Ureter (tissue), 1 donor: ENCODE measurements at places on chromosomes 7 and 10.
A peak's percentile ranks its signal among the peaks of the same experiment; 100 is the strongest.

DNA sequence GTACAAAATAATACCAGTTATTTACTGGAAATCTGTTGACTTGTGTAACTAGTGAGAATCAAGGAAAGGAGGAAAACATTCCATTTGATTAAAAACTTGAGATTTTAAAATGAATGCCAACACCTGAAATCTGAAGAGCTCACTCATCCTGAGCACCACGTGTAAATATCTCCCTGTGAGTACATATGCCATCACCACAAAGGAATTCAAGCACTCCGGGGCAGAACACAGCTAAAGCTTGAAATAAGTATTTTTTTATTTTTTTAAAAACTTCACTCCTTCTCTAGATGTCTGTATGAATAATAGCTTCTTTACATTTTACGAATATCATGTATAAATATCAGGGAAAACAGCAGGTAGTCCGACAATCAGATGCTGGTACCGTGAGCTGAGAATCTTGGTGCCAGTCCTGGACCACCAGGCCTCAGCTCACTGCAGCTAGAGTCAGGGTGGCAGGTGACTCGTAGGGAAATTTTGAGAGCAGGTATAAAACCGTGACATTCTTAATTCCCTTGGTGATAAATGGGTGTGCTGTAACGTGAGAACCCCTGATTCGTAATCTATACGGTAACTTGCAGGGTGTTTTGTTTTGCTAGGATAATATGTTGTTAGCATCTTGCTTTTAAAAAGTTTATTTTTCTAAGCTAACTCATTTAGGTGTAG, 12.7 kb downstream of the LMTK2 start:
- no peak for DNase-seq

- peak; percentile 17 for DNase-seq
These were observed 212.2 kb downstream of the FAM107B start for GRCh38 chr10:14562218-14563075.

DNA sequence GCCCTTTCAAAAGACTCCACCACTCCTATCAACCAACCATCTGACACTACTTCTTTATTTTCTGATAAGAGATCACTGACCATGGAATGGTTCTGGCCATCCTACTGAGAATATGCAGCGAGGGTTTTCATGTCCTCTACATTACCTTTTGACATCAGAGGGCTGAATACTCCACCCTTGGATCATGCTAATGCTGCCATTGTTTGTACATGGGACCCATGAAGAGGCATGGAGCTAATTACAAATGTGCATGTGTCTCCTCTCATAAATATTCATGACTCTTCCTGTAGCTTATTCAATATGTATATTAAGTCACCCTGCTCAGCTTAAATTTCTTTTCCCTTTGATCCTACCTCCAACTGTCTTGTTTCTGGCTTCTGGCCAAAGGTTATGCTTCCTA, 1065.8 kb upstream of the GHITM start:
- no peak for DNase-seq

GRCh38 chr10:85492684-85493083, 873.9 kb downstream of the GRID1 start:
- DNase-seq, result no peak

DNA sequence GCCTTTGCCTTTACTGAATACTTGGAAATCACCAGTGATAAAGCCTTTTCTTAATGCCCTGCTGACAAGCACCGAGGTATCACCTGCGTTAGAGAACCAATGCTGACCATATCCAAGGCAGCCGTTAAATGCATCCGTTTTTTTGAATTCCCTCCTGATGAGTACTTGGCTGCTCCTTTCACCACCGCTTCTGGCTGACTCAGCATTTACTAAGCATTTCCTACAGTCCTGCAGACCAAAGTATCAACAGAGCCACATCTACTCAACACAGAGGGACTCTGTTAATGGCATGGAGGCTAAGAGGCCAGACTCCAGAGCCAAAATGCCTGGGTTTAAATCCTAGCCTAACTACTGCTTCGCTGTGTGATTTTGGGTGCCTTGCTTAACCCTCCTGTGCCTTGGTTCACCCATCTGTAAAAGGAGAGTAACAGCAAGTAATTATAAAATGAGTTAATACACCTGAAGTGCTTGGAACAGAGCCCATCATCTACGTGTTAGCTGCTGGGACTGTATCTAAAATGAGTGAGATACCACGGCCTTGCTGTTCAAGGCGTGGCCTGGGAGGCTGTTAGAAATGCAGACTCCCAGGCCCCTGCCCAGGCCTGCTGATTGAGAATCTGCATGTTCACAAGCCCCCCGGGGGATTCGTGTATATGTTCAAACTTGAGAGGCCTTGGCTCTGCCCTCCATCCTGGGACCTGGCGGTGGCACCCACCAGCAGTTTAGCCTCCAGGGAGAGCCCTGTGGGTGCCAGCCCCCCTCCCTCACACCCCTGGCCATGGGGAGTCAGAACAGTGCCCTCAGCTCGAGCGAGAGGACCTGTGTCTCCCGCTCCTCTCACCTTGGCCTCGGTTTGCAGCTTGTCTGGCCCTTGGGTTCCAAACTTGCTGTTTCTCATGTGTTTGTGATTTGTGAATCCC, 30.8 kb upstream of the EFCAB10 start:
- DNase-seq, result no peak

DNA sequence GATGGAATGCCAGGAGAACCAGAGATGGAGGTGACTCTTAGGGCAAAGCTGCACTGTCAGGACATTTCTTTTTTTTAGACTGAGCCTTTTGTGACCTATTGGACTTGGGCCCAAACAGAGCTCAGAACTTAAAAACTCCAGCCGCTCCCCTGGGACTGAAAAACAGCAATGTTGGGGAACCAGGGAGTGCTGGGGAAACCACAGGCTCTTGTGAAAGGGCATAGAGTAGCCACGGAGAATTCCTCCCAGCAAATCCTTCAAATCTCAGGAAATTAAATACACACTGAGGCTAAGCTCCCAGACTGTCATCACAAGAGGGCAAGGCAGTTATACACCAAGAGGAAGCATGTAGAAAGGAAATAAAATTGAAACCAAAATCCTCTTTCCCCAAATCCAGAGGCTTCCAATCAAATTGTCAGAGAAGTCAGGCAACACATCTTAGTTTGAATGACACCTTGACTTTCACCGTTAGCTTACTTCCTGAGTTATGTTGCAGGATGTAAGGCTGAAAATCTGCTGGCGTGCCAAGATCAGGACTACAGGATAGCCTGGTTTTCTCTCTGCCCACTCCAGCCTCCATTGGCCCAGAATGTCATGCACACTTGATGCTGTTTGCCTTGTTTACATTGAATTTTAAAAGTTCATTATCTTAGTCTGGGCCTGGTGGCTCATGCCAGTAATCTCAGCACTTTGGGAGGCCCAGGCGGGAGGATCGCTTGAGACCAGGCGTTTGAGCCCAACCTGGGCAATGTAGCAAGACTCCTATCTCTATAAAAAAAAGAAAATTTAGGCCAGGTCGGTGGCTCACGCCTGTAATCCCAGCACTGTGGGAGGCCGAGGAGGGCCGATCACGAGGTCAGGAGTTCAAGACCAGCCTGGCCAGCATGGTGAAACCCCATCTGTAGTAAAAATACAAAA, 2.6 kb upstream of the RFC2 start:
- no peak for DNase-seq

GRCh38 chr10:72037266-72037665, 51.1 kb downstream of the SPOCK2 start:
- no peak for DNase-seq

DNA sequence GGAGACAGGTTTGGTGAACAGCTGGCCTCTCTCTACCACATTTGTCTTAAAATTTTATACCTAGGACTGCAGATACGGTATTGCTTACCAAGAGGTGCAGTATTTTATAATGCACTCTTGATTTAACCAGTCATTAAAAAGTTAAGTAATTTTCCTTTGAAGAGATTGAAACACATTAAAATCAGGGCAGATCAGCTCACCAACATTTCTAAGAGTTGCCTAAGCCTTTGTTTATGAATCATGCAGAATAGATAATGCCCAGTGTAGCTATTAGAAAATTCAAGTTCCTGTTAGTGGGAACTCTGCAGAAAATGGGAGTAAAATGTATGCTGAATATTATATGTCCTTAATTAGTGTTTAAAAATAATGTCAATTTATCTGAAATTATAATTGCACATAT, 140.2 kb upstream of the PRPS1L1 start:
- no peak for DNase-seq
